ENCODE measurements at places on chromosomes 2 and 18.

DNA sequence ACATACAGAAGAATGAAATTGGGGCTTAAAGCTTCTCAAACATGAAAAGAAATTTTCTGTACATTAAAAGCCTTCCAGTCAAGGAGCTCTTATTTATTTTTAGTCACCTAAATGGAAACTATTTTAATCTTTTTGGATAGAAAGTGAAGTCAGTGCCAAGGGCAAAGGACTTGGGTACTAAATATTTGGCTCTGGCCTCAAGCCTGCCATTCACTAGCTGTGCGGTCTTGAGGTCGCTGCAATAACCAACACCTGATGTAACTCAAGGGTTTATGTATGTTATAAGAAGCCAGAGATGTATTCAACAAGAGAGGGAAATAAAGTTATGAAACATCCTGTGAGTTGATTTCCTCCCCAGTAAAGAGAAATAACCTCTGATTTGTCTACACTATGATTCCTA, 49.5 kb upstream of the LRATD1 start:
- DNase-seq = no peak

- DNase-seq = no peak
Observed at GRCh38 chr2:36214691-36215090, 140.9 kb upstream of the CRIM1 start.

- DNase-seq = no peak
Observed at GRCh38 chr2:10548626-10549025, 100.5 kb upstream of the ODC1 start.

DNA sequence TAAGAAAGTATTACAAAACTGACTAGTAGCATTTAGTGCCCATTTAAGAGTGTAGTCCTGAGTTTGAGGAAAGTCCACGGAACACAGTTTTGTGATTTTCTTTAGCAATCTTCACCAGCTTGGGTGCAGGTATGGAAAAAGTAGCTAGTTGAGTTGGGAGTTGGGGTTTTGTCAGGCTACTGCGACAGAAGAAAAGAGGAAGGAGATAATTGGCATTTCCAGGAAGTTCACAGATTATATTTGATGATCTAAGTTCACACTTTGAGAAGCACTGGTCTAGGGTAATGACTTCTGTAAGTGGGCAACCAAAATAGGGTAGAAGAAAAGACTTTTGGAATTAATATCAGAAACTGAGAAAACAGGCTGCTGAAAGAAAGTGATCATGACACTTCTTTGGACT, 52.1 kb downstream of the VIL1 start:
- DNase-seq = no peak

GRCh38 chr2:204133476-204133875, 196.9 kb downstream of the ICOS start:
- DNase-seq = no peak

DNA sequence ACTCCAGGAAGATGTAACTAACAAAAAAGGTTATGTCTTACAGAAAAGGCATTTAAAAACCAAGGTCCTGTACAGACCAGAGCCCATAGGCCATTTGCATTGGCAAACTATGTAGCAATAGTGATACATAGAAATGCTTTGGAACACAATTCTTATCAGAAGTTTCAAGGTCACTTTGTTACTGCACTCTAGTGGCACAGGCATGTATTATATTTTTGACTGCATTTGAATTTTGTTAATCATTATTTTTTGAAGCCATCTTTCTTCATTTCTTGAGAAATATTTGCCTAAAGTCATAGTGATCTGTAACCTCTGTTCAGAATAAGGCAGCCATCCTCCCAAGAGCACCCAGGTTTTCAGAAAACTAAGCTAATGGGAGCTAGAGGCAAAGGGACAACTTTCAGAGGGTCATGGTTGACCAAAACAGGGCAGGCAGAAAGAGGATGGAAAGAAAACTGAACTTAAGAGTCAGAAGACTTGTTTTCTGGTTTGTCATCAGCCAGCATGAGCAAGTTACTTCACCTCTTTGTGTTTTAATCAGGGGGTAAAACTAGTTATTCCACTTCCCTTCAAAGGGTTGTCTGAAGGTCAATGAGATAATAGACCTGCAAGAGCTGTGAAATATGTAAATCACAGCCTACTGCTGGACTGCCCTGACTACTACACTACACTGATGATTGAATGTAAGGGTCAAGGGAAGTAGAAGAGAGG, 41.5 kb downstream of the SLC38A11 start:
- DNase-seq = no peak

GRCh38 chr18:58549814-58550339, 79.0 kb downstream of the ALPK2 start:
- no peak for DNase-seq

GRCh38 chr2:43165378-43166069, 60.9 kb downstream of the ZFP36L2 start:
- DNase-seq = no peak

DNA sequence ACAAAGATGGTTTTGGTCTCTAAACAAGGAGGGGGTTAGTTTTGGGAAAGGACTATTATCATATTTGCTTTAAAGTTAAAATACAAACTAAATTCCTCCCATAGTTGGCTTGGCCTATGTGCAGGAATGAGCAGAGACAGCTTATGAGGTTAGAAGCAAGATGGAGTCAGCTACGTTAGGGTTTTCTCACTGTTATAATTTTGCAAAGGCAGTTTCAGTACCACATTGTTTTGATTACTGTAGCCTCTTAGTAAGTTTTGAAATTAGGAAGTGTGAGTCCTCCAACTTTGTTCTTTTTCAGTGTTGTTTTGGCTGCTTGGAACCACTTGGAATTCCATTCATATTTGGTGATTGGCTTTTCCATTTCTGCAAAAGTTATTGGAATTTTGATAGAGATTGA, 23.4 kb downstream of the LCLAT1 start:
- no peak for DNase-seq

DNA sequence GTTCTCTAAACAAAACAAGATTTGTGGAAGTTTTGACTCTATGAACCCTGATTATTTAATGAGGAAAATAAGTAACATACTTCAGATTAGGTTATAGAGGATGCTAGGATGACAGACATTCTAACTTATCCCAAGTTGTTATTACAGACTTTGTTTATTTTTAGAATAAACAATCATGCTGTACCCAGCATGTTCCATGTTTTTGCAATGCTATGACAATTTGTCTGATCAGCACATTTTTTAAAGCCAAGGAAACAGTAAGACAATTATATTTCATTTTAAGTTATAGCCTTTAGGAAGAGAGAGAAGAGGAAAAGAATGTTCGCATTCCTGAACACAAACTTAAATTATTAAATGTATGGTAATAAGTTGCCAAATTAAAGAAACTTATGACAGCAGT, 119.8 kb downstream of the KYNU start:
- DNase-seq = no peak

DNA sequence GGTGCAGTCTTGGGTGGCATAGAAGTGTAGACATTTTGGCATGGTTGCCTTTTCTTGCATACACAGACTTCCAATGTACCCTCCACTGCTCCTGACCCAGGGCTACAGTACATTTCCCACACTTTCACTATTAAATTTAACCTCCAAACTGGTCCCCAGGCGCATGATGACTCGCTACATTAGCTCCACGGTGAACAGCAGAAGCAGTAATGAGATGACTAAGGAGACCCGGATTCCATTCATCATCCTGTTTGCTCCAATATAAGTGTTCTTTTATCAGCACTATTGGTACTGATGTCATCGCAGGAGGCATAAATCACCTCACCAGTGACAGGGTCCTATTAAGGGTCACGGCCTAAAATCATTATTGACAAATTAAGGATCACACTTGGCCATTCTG, 316.5 kb downstream of the EN1 start:
- DNase-seq = no peak

DNA sequence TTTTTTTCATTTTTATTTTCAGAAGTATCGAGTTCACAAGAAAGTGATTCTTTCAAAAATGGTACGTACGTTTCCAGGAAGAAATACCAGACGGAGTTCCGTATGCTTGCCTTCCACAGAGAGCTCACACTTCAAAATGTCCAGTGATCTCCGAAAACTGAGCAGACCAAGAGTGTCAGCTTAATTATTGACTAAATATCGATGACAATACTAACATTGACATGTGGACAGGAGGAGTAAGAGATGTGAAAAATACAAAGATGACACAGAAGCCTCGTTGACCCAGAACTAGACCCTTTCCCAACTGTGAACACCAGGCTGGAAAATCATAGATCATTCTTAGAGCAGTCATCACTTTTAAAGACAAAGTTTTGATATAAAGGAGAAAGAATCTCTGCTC, 440.0 kb upstream of the POU3F3 start:
- DNase-seq = no peak

DNA sequence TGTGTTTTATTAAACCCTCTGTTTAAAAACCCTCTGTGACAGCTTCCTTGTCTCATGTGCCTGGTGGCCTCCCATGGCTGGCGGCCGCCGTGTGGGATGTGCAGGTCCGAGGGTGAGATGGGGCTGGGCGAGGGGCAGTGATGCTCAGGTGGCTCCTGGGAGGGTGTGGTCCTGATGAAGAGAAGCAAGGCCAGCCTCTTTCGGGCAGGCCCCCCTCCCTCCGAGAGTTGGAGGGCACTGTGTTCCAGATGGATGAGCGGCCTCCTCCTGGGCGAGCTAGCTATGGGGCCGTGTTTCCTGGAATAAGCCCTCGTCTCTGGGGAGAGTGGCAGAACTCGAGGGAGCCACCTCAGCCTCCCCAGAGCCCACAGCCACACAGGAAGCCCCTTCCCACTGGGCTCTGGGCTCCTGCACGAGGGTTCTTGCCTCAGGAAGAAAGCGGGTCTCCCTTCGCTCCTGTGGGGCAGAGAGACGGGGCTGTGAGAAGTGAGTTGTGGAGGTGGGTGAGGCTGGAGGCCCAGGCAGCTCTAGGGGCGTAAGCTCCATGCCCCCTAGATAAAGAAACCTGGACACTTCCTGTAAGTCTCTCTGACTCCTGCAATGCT, 72.1 kb downstream of the ASB1 start:
- DNase-seq = no peak

DNA sequence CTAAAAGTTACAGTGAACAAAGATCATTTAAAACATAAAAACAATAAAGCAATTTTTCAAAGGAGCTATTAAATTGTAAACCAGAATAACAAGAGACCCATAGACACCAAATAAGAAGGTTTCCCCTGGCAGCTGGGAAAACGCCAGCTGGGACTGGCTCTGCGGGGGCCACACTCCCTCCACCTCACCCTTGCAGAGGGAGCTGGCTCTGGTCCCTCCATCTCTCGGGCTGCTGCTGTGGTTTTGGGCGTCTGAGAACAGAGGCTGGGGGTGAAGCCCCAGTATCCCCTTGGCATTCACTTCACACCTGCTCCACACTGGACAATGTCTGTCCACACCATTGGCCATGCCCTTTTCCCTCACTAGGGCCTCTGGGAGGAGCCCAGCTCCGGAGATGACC, 62.1 kb upstream of the OTOS start:
- no peak for DNase-seq

DNA sequence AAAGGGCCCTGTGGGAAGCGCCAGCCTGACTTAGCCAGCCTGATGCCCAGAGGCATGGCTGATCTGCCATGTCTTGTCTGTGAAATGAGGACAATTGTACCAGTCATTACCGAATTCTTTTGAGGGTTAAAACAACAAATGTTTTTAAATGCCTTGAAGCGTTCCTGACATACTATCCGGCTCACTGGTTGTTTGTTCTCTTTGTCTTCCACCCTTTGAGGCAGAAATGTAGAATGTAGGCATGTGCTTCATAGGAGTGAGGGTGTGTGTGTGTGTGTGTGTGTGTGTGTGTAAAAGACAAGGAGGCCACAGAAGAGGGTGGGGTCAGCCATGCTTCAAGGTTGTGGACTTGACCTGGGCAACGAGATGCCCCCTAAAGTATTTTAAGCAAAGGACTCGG, 35.5 kb downstream of the TGFBRAP1 start:
- DNase-seq = no peak

DNA sequence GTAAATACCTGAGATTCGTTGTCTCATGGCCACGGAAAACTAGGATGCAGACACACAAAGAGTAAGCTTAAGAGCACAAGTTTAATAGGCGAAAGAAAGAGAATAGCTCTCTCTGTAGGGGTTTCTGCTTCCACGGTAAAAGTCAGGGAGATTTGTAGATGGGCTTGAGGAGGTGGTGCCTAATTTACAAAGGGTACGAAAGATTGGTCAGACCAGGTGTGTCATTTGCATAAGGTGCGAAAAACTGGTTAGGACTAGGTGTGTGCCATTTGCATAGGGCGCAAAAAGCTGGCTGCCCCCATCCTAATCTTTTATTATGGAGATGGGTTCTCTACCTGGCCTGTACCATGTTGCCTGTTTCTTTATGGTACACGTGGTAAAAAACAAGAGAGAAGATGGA, 170.5 kb upstream of the DOK6 start:
- no peak for DNase-seq

GRCh38 chr2:9650119-9650821, 19.5 kb upstream of the YWHAQ start:
- no peak for DNase-seq

- no peak for DNase-seq
Observed at GRCh38 chr2:213101692-213102460, 49.5 kb downstream of the IKZF2 start.

DNA sequence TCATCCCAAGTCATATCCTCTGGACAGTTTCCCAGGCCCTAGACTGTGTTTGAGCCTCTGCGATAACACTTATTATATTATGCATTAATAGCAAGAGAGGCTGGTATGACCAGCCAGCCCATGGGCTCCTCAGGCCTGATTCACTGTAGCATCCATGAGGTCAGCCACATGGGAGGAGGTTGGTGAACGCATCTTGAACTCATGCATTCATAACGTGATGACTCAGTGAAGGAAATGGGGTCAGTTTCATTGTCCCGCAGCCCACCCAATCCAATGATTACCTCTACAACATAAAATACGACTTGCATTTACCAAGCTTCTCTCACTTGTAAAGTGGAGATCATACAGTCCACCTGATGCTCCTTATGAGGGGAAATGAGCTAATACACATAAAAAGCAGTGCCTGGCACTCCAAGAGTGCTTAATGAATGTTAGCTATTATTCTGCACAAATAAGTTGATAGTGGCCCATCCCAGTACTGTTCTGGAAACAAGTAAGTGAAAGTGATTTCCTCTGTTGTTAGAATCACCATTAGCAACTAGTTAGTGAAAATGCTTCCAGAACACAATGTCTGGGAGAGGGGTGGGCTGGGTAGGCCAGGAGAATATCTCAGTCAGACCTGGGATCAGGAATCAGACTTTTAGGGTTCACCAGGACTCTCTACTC, 46.1 kb upstream of the CELF4 start:
- DNase-seq = no peak

DNA sequence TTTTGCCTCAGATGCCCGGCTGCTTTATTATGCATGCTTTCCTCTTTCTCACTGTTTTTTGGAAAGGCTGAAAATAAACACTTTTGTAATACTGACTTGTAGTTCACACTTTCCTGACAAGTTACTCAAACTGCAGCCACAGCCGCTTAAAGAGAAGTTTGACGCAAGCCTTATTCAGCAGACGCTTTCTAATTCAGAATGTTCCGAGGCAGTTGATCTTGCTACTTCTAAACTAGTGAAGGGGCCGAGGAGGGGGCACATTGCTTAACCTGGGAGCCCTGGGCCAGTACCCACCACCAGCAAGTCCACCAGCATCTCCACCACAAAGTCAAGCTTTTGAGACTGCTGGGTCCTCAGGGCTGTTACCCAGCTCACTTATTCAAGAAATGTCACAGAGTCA, 71.8 kb upstream of the SPRED2 start:
- no peak for DNase-seq

GRCh38 chr2:174191342-174192074, 56.8 kb downstream of the OLA1 start:
- DNase-seq = no peak

- DNase-seq = no peak
Observed at GRCh38 chr2:42216694-42217093, 47.5 kb downstream of the EML4 start.

- DNase-seq = no peak
Observed at GRCh38 chr2:75560768-75561565, at the start of gene EVA1A. Gene EVA1A, minus strand, starts transcription at chr2:75560939. Its CDS starts 42,799 bp downstream, at chr2:75518140.
